ENCODE measurements at places on chromosomes 6 and 20.
A peak's percentile ranks its signal among the peaks of the same experiment; 100 is the strongest.

DNA sequence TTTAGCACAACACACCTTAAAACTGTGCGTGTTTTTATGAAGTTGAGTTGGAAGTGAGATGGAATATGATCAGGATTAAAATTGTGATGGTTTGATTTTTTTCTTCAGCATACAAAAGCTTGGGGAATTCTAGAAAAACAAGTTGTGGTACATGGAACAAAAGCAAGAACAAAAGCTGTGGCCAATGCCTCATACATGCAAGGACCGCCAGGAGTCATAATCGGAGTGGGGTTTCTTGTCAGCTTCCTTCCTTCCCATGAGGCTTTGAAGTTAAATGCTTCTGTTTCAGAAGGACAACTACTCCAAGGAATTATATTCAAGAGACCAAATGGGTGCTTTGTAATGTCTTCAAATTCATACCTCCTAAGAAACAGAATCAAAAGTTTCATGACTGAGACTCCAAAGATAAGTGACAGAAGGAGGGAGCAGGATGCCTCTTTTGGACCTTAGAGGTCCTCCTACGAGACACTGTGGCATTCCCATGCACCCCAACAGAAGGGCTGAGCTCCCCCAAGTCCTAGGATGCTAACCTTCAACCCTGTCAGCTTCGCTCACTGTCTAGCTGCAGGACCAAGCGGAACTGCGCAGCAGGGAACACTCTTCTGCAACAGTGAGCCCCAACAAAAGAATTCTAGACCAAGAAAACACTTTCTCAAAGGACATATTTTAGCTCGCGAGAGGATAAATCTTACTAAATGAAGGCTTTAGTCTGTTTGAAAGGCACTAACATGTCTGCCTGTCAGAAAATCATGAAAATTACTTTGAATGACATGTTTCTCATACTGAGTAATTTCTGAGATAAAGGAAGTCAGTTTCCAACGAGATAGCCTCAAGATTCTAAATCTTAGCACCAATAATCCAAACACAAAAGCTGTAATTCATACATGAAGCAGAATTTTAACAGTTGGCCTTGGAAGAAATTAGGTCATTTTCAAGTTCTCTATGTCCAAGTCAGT lies 108.5 kb upstream of the NHSL1 start:
- DNase-seq, result no peak

- DNase-seq, result no peak
Measured at GRCh38 chr20:57922083-57922482, 212.3 kb upstream of the PMEPA1 start.

DNA sequence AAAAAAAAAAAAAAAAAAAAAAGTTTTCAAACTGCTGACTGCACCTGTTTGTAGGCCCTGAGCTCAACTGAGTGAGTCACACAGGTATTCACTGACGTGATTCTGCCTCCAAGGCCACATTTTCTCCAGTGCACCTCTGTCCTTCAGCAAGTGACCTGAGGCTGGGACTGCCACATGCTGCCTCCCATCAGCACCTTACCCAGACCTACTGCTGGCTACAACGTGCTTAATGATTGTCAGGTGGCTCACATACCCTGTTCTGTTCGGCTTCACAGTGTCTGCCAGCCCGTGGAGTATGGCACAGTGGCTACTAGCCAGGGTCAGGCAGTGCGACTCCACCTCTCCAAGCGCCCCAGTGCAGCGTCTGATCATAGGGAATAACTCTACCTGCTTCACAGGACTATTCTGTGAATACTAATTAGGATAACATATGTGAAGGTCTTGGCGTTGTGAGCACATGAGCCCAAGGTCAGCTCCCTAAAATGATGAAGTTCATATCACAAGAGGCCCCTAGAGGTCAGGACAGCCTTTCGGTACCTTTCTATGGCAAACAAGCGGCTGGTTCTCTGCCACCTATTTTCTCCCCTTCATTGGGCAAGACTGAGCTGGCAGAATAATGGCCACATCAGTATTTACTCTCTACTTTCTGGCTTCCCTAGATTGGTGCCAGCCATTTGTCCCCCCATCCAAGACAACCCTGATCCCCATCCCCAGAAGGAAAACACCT lies 28.1 kb downstream of the RIPOR3 start:
- no peak for DNase-seq

DNA sequence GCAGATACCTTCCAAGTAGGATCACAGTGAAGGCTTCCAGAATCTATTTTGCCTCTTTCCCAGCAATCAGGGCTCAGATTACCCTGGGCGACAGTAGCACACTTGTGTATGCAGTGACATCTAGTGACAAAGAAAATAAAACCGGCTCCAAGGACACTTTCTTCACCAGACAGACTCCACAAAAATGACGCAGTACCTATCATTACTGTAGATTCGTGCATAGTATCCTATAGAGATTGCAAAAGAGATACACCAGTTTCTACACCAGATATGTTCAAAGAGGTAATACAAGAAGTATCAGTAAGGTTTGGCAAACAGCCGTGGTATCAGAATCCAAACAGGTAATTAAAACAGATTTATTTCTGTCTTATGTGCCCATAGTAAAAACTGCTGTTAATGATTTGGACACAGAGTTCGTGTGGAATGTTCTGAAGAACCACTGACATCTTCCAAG lies 600.4 kb upstream of the JAG1 start:
- DNase-seq, result peak; percentile 74
